ENCODE measurements at places on chromosomes 13 and 19.
A peak's percentile ranks its signal among the peaks of the same experiment; 100 is the strongest.

- no peak for DNase-seq
These were observed 203.9 kb downstream of the SHISA2 start for GRCh38 chr13:25847635-25848626.

DNA sequence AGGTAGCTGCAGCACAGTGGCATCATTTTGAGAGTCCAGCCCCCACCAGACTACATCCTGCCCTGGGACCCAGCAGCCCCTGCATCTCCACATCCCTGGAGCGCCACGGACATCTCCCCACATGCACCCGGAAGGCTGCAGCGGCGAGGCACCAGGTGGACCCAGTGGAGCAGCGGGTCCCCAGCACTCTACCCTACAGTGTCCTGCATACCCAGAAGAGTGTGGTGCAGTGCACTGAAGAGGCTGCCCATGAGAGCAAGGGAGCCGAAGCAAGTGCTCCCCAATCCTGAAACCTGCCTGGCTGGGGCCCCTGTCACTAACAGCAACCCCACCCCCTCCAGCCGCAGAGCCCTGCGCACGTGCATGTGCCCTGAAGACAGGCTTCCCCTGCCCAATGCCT is 21.3 kb upstream of the SLC7A9 start:
- DNase-seq: no peak

DNA sequence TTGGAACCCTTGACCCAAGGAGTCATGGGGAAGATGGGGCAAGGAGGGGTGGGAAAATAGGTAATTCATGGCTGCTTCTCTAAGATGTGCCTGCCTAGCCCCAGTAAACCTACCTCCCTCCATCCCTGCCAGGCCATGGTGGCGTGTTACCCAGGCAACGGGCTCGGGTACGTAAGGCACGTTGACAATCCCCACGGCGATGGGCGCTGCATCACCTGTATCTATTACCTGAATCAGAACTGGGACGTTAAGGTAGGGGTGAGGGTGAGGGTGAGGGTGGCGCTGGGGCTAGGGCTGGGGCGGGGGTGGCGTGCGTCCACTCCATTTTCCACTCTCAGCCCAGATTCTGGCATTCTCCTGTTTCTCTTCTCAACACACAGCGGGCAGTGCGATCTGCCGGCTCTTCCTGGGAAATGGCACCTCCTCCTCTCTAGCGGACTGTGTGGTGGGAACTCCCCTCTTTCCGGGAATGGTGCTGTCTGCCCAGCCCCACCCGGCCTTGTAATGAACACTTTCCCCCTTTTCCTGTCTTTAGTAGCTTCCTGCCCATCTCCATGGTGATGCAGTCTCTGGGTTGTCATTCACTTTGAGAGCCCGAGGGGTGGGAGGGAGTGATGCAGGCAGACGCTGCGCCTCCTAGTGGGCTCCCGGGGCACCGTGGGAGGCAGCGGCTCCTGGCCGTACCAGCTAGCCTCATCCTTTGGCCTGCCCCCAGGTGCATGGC is 7.6 kb downstream of the EGLN2 start:
- peak; percentile 88 for DNase-seq

DNA sequence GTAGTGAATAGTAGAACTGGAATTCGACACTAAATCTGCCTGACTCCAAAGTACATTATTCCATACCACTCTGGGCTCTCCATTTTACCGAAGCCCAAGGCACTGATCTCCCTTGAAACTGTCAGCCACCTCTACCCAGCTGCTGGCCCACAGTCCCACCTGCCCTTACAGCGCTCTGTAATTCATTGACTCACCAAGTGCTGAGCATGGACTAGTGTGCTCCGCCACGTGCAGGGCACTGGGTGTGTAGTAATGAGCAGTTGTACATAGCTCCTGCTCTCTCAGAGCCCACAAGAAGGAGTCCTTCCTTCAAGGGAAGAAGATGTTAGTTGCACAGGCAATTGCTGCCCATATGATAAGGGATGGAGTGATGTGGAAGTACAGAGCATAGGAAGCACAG is 76.6 kb upstream of the SIAH3 start:
- DNase-seq: peak; percentile 67

DNA sequence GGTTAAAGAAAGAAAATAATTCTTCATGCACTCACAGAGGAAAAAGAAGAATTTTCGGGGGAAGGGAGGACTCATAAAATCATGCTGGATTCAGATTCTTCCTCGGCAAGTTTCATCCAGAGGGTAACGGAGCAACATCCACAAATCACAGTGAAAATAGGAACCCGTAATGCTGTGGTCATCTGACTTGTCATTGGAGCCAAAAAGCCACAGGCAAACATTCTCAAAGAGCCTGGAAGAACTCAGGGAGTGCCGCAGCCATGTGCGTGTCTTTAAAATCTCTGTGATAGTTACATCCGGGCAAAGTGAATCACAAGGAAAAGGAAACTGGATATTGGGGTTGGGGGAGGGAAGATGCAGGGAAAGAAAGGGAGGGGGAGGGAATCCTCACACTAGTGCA is 33.0 kb upstream of the VSTM2B start:
- no peak for DNase-seq

- no peak for DNase-seq
These were observed 1541.1 kb downstream of the UQCRFS1 start for GRCh38 chr19:27671876-27672275.

DNA sequence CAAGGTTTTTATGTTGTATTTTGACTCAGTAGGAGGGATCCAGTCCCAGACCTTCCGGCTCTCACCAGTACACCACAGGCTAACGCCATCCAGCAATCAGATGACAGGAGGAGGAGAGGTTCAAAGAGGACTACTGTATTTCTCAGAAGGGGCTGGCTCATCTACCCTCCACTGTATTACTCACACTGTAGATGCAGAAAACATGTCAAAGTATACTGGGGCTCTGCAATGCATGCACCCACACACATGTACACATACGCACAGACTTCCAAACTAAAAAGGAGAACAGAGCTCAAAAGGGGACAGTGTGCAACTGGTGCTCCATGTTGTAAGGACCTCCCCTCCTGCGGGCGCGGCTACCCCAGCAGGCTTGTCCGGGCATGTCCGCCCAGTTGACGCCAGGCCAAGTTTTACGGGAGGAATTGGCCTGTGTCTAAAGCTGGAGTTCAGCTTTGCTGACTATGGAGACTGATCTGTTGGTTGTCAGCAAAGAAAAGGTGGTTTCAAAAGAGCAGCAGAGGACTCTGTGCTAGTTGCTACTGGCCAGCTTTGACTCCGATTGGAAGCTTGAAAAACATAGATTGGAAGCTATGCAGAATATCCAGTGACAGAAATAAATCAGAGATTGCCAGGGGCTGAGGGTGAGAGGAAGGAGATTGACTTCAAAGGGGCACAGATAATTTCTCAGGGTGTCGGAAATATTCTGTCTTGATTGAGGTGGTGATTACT is 314.2 kb downstream of the DLEU7 start:
- peak; percentile 82 for DNase-seq

GRCh38 chr19:42369433-42370067 is 20.5 kb downstream of the CNFN start:
- no peak for DNase-seq

- DNase-seq: no peak
These were observed 3.6 kb downstream of the GFY start for GRCh38 chr19:49428547-49429451.

DNA sequence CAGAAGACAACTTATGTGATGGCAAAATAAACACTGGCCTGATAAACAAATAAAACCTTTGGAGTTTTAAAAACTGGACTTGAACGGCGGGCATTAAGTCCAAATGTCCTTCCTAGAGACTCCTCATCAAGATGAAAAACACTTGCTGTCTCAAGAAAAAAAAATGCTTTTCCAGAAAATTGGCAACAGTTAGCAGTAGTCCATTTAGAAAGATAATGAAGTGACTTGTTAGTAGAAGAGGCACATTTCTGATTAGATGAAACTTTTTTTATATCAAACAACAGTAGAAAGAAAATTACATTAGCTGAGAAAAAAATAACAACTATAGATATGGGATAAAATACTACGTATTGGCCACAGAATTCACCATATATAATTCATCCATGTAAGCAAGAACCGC is 1750.7 kb upstream of the PCDH20 start:
- DNase-seq: no peak

GRCh38 chr19:42150364-42150763 is 18.1 kb upstream of the POU2F2 start:
- DNase-seq: no peak

Data from renal cortical epithelial cell (primary cell).